ENCODE measurements at places on chromosomes 1 and 21.

- no peak for DNase-seq
Measured at GRCh38 chr1:25519624-25520023, 23.8 kb upstream of the LDLRAP1 start.

DNA sequence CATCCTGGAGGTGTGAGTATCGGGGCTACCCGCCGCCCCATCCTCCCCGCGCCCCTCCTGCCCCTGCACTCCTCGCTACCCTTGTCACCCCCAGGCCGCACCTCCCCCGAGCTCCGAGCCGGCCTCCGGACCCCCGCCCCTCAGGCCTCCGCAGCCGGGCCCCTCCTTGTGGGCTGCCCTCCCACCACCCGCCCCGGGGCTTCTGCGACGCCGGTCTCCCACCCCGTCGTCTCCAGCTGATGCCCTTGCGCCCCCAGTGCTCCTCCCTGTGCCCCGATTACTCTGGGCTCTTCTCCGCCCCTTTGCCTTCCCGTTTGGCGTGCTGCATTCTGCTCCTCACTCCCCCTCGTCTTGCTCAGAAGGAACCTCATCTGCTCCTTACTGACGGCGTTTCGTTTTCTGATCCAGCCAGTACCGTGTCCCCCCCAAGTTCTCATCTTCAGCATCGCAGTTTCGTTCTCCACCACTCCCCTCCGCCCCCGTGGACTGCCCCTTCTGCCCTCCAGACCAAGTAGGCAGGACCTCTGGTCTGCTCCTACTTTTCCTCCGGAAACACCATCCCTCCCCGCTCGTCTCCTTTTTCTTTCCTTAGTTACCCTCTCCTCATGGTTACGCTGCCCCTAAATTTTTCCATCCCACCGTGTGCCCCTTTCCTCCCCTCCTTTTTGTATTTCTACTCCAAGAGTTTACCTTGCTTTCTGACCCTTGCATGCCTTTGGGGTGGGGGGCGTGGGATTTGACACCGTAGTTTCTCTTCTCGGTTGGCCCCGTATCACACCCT, 841 bp downstream of the SNX27 start:
- DNase-seq: no peak

- no peak for DNase-seq
Measured at GRCh38 chr1:66692681-66693080, 59.6 kb upstream of the DYNLT5 start.

DNA sequence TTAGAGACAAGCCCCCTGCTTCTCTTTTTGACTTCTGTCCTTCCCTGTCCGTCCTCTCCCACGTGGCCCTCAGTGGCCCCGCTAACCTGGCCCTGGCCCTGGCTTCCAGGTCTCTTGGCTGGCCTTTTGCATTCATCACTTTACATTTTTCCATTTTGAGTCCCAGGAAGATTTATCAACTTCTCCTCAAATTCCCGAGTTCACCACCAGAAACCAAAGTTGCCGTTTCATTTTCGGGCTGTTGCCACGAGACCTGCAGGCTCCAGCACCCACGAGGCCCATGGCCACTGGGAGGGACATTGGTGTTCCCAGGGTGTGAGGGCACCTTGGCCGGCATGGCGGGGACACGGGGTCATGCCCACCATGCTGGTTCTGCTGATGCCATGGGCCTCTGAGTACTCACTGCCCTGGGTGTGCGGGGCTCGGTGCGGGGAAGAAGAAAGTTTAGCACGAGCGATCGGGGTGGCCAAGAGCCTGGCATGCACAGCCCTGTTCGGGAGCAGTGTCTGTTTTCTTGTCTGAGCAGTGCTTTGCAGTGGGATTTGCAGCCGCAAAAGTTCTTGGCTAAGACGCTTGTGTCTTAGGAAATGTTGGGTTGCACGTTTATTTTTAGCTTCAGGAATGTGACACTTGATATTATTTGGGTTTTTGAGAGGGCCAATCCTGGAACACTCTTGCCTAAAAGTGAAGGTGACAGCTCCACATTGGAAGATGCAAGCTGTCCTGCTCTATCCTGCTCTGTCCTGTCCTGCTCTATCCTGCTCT, 40.4 kb upstream of the ADARB1 start:
- no peak for DNase-seq

DNA sequence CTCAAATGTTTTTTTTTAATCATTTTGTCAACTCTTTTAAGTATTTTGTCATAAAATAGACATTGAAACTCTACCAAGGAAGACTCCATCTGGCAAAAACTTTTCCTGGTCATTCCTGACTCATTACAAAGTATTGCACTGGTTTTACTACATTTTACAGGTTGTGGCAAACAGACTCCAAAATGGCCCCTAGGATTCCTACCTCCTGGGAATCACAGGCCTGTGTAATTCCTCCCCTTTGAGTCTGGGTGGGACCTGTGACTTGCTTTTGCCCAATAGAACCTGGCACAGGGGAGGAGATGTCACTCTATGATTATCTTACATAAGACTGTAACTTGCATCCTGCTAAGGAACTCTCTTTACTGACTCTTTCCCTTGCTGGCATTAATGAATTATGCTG, 123.6 kb upstream of the KCNJ6 start:
- no peak for DNase-seq

- DNase-seq: no peak
Measured at GRCh38 chr1:214550857-214551435, 456 bp downstream of the PTPN14 start.

GRCh38 chr1:50978852-50979781, 9.1 kb downstream of the CDKN2C start:
- DNase-seq: no peak

GRCh38 chr1:105436589-105437259, 1619.8 kb upstream of the PRMT6 start:
- DNase-seq: no peak

DNA sequence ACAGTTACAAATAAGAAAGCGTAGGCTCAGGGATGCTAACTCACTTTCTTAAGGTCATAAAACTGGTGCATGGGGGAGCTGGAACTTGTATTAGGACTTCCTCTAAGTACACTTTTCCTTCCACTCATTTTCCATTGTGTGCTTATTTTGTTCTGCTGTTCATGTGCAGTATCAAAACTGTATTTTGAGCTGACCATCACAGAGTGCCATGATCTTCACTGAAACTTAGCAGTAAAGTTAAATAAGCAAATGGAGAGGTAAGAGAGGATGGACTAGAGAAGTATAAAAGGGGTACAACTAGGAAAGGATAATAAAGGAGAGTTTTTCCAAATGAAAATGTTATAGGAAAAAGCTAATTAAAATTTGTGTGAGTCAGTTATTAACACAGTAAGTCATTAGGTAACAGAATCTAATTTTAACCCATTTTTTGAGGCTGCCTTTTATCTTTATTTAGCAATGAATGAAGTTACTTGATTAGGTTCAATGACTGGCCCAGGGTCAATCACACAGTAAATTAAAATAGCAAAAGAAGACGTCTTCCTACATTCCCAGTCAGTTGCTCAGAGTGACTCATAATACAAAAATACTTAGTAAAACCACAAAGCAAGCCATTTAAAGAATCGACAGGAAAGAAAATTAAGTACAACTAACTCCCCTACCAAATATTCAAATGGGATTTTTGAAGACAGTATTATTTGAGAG, 165.8 kb upstream of the C1orf105 start:
- DNase-seq: no peak

GRCh38 chr1:94302497-94302896, 65.1 kb upstream of the ARHGAP29 start:
- no peak for DNase-seq

DNA sequence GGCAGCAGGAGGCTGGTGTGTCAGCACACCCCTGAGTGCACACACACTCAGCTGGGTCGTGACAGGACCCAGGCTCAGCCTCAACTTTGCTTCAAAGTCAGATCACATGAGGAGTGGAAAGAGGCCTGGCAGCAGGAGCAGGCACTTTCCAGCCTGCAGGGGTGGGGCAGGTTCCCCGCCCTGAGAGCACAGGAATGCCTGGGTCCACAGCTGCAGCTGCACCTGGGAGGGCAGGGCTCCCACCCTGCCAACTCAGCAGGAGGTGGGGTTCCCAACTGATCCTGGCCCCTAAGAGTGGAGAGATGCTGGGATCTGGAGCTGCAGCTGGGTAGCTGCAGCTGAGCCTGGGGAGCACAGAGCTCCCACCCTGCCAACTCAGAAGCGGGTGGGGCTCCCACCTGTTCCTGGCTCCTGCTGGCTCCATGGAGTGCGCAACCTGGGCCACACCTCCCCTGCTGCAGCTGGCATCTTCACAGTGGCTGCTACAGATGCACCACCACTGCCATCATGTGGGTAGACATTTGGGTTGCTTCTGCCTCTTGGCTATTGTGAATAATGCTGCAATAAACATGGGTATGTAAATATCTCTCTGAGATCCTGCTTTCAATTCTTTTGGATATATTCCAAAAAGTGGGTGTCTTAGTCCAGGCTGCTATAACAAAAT, 415.4 kb downstream of the TTLL7 start:
- no peak for DNase-seq

- no peak for DNase-seq
Measured at GRCh38 chr1:2921970-2922686, 99.1 kb upstream of the ACTRT2 start.

GRCh38 chr1:148263128-148263905, 111.2 kb upstream of the NBPF11 start:
- DNase-seq: peak; percentile 58
